ENCODE measurements at places on chromosomes 16 and 17.
A peak's percentile ranks its signal among the peaks of the same experiment; 100 is the strongest.

DNA sequence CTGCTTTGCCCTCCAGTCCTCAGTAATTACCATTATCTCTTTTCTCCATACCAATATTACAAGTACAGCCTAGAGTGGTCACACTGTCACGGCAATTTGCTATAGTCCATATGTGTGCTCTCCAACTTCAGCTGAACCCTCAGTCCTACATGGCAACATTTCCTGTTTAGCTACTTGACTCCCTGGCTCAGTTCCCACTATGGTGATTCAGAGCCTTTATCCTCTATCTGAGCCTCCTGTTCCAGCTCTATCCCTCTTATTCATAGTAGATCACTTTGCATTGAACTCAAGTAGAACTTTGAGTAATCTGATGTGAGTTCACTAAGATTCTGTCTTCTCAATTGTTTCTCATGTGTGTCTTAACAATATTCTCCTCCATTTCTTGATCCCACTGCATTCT, 43.7 kb upstream of the GOSR1 start:
- no peak overlapping the region for H3K27ac ChIP-seq
- H3K4me1 ChIP-seq: no peaks in the 10 kb centered on the region
- no peak for DNase-seq

- DNase-seq: no peak
- no peaks in the 10 kb centered on the region for H3K27me3 ChIP-seq
- H3K4me1 ChIP-seq: no peaks in the 10 kb centered on the region
- H3K4me3 ChIP-seq: no peak overlapping the region
Measured at GRCh38 chr17:68849673-68850610, 105.2 kb downstream of the ABCA8 start.

- H3K36me3 ChIP-seq: no peaks in the 10 kb centered on the region
- no peaks in the 10 kb centered on the region for H3K4me1 ChIP-seq
- no peak overlapping the region for H3K27ac ChIP-seq
- H3K4me3 ChIP-seq: no peak overlapping the region
Measured at GRCh38 chr16:63385714-63386432, 1349.6 kb upstream of the CDH8 start.

GRCh38 chr17:38400286-38400685, 28.0 kb upstream of the ARHGAP23 start:
- no peak overlapping the region for H3K27ac ChIP-seq
- peaks cover 6% of the 10 kb centered on the region for H3K4me1 ChIP-seq

- no peak overlapping the region for H3K4me3 ChIP-seq
- H3K27ac ChIP-seq: no peak overlapping the region
- no peaks in the 10 kb centered on the region for H3K4me1 ChIP-seq
- H3K36me3 ChIP-seq: no peaks in the 10 kb centered on the region
Measured at GRCh38 chr16:10031473-10031872, 150.8 kb downstream of the GRIN2A start.

- no peak overlapping the region for H3K27ac ChIP-seq
- no peaks in the 10 kb centered on the region for H3K36me3 ChIP-seq
- no peak overlapping the region for H3K4me3 ChIP-seq
- DNase-seq: no peak
- peaks cover 16% of the 10 kb centered on the region for H3K4me1 ChIP-seq
Measured at GRCh38 chr17:78281249-78281845, 49.9 kb downstream of the TMEM235 start.

GRCh38 chr17:77963441-77963840, 4.9 kb downstream of the TNRC6C start:
- H3K27ac ChIP-seq: no peak overlapping the region
- H3K36me3 ChIP-seq: no peaks in the 10 kb centered on the region
- DNase-seq: peak; percentile 74
- peak overlapping the region; percentile 8 for H3K4me3 ChIP-seq

DNA sequence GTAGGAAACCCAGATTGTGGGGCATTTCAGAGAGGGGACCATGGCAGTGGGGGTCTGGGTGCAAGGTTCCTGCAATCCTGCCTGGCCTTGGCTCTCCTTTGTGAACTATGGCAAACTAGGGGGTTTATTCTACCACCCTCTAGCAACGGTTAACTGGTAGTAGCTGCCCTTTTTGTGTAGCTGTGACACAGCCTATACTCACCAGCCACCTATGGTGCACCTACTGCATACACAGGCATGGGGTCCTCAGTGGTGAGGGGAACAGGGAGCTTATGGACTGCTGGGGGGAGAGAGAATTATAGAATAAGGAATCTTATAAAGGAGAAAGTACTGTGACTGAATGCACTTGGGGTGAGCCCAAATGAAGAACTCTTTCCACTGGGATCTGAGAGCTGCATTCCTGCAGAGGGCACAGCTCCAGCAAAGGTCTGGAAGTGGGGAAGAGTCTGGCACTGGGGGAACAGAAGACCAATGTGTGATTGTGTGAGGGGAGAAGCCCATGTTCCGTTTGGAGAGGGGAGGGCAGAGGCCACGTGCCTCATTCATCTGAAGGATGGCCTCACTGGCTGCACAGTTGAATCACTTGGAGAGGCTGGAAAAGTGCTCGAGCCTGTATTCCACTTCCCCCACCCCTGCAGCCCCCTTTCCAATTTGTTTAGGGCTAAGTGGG, 2.1 kb downstream of the MT1X start:
- H3K27me3 ChIP-seq: peaks cover 53% of the 10 kb centered on the region
- no peaks in the 10 kb centered on the region for H3K36me3 ChIP-seq

DNA sequence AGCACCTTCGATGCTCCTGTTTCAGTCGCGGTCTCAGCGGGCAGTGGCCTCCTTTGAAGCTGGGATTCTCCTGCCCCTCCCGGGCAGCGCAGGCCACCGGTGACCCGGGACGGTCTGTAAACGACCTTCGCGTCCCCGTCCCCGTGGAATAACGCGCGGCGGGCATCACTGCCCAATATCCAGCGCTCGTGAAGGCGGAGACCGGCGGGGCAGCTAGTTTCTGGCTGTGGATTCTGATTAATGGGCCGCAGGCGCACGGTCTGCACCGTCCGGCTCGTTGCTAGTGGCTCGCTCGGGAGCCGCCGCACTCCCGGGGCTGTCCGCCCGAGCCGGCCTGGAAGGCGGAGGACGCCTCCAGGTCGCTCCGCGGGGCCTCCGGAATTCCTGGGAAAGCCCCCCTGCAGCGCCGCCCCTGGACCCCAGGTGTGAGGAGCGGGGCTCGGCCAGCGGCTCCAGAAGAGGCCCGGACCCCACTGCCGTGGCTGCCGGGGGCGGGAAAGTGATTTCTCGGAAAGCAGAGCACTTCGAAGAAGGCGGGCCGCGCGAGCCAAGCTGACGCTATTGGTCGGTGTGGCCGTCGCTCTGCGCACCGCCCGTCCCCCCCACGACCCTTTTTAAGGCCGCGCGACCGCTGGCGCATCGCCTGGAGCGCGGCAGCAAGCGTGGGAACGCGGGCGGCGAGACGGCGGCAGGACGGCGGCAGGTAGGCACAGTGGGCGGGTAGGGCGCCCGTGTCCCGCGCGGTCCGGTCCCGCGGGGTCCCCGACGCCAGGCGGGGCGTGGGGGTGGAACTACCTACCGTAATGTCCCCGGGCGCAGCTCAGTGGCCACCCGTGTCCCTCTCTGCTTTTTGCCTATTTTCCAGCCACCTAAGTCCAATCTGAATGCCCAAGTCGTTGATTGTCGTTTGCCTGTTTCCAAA, at the start of gene IRF8:
Gene IRF8, plus strand, starts transcription at position 642 of the 922 bp plus-strand sequence. CDS start 3,854 bp downstream, outside the sequence.
- no peak within 1 kb of the TSS for H3K27ac ChIP-seq
- peaks cover 21% of the 10 kb centered on the region for H3K4me1 ChIP-seq
- peak; percentile 90 for DNase-seq
- peak within 1 kb of the TSS; percentile 56 for H3K4me3 ChIP-seq

DNA sequence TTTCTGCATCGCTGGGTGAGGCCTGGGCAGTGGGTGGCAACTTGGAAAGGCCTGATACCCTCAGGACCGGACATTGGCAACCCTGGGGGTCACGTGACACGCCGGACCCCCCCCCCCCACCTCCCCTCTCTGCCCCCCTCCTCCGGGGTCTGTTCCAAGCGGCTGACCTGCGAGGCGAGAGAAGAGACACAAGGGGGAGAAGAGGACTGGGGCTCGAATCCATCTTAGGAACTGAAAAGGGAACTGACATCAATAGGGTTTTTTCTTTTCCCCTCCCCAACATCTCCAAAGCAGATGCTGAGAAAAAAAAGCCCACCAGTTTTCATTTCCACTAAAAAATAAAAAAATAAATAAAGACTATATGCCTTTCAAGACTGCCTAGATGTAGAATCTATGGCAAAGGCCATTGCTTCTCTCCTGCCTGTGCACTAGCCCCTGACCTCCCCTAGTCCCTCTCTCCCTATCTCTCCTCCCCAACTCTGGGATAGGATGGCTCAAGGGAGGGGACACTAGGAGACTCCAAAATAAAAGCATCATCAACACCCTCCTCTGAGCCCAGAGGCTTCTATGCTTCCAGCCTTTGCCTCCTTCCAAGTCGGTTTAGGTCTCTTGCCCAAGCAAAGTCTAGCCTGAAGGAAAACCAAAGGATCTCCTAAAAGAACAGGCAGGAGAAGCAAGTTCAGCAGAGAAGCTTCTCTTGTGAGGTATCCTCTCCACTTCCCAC, 7.7 kb upstream of the HOXB2 start:
- H3K27me3 ChIP-seq: peaks cover 100% of the 10 kb centered on the region
- no peaks in the 10 kb centered on the region for H3K36me3 ChIP-seq
- no peaks in the 10 kb centered on the region for H3K4me1 ChIP-seq
- DNase-seq: peak; percentile 36
- H3K4me3 ChIP-seq: no peak overlapping the region

- H3K4me1 ChIP-seq: no peaks in the 10 kb centered on the region
- DNase-seq: no peak
Measured at GRCh38 chr17:30545024-30545423, 67.8 kb downstream of the GOSR1 start.

- no peaks in the 10 kb centered on the region for H3K36me3 ChIP-seq
- H3K27me3 ChIP-seq: peaks cover 99% of the 10 kb centered on the region
- DNase-seq: no peak
- no peak overlapping the region for H3K27ac ChIP-seq
- H3K4me1 ChIP-seq: peaks cover 22% of the 10 kb centered on the region
- peak overlapping the region; percentile 6 for H3K4me3 ChIP-seq
Measured at GRCh38 chr17:2023256-2023655, 1.9 kb downstream of the RTN4RL1 start.

DNA sequence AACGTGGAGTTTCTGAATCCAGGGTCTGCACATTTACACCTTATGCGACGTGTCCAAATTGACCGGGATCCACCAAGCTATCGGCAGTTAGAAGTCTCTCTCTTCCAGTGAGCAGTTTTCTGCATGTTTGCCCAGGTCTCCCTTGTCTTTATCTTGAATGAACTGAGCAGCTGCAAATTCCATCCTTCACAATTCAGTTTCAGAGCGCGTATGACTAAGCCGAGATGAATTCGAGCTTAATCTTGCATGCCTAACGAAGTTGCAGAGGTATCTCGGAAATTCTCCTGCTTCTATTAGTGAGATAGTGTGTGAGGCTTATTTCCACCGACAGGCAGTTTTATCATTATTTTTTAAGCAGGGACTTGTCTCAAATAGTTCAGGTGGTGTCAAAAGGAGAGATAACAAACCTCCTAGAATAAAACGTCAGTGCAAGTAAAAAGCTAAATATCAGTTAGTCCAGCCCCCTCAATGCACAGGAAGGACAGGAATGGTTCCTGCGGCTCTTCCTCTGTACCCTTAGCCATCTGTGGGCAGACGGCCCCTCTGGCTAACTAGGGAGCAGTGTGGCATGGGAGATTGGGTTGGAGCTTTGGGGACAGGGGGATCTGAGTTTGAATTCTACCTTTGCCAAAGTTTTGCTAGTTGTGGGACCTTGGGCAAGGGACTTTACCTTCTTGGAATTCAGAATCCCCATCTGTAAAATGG, 93.0 kb upstream of the GPR139 start:
- H3K36me3 ChIP-seq: no peaks in the 10 kb centered on the region
- peaks cover 4% of the 10 kb centered on the region for H3K4me1 ChIP-seq
- H3K27me3 ChIP-seq: no peaks in the 10 kb centered on the region
- H3K27ac ChIP-seq: no peak overlapping the region
- H3K4me3 ChIP-seq: no peak overlapping the region

- H3K4me3 ChIP-seq: no peak overlapping the region
- peak; percentile 83 for DNase-seq
- H3K27ac ChIP-seq: no peak overlapping the region
- H3K4me1 ChIP-seq: peaks cover 14% of the 10 kb centered on the region
- H3K36me3 ChIP-seq: no peaks in the 10 kb centered on the region
- H3K27me3 ChIP-seq: peaks cover 16% of the 10 kb centered on the region
Measured at GRCh38 chr16:88461331-88462269, 8.5 kb downstream of the ZFPM1 start.

DNA sequence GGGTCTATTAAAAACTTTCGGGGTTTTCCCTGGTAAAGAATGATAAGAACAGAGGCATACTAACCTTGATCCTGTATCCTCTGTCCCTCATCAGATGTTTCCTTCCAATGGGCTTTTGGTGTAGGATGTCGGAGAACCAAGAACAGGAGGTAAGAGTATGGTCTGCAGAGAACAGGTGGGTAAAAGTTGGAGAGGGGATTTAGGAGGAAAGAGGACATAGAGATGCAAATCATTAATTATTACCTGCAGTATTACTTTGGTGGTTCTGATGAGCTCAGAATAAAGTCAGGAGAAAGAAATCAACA, 4.3 kb downstream of the SNX11 start:
- no peaks in the 10 kb centered on the region for H3K27me3 ChIP-seq
- no peak for DNase-seq
- no peak overlapping the region for H3K4me3 ChIP-seq
- H3K4me1 ChIP-seq: peaks cover 7% of the 10 kb centered on the region
- no peaks in the 10 kb centered on the region for H3K36me3 ChIP-seq

GRCh38 chr17:41392278-41392677, 5.1 kb downstream of the KRT31 start:
- DNase-seq: no peak
- no peaks in the 10 kb centered on the region for H3K36me3 ChIP-seq

GRCh38 chr16:81018496-81018895, 11.5 kb downstream of the CENPN start:
- DNase-seq: no peak
- no peaks in the 10 kb centered on the region for H3K4me1 ChIP-seq
- H3K4me3 ChIP-seq: no peak overlapping the region
- no peaks in the 10 kb centered on the region for H3K27me3 ChIP-seq
- H3K36me3 ChIP-seq: peaks cover 32% of the 10 kb centered on the region

- H3K4me3 ChIP-seq: no peak overlapping the region
- no peaks in the 10 kb centered on the region for H3K27me3 ChIP-seq
- peaks cover 12% of the 10 kb centered on the region for H3K4me1 ChIP-seq
- no peak for DNase-seq
- no peaks in the 10 kb centered on the region for H3K36me3 ChIP-seq
- H3K27ac ChIP-seq: no peak overlapping the region
Measured at GRCh38 chr17:64639516-64639915, 22.6 kb downstream of the SMURF2 start.

DNA sequence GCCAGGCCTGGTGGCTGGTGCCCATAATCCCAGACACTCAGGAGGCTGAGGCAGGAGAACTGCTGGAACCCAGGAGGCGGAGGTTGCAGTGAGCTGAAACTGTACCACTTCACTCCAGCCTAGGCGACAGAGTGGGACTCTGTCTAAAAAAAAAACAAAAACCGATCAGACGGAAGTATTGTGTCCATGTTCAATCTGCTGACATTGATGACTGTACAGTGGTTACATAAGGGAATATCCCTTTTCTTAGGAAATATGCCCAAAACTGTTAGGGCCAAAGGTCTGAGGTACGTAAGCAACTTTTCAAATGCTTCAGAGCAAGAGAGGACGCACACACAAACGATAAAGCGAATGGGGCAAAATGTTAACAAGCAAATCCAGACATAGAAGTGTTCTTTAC, 69.8 kb upstream of the DNAH17 start:
- H3K27ac ChIP-seq: no peak overlapping the region
- DNase-seq: no peak
- no peaks in the 10 kb centered on the region for H3K36me3 ChIP-seq
- H3K4me3 ChIP-seq: no peak overlapping the region
